ENCODE measurements at places on chromosomes 5 and 9. TPM values are rescaled to one million over a fixed set of nuclear protein-coding genes. Genes with fewer than 3 reads are reported as not detected.
A peak's percentile ranks its signal among the peaks of the same experiment; 100 is the strongest.

GRCh38 chr5:138109463-138110265 lies 25.8 kb downstream of the WNT8A start:
- DNase-seq = no peak

DNA sequence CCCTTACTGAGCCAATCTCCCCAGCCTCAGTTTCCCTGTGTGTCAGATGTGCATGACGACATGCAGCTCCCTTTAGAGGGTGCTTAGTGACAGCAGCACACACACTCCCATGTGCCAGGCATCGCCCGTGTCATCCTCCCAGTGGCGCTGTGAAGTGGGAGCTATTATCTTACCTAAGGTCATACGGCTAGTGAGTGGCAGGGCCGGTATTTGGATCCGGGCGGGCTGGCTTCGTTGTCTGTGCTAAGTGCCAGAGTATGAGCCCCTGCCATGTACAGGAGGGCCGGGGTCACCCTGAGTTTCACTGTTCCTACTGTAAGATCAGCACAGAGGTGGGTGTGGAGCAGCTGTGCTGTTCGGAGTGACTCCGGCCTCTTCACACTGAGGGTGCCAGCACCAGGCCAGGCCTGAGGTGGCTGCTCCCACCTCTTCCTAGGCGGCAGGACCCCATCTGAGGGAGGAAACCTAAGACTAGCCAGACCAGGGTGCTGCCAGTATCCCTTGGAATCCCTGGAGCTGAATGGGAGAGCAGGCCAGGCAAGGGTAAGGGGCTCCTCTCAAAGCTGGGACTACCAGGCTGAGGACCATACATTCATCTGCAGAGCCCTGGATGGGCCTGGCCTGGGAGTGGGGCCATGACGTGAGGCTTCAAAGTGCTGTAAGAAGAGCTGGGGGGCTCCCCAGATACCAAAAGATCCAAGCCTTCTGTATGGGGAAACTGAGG lies 22.5 kb downstream of the AQP7 start:
- DNase-seq = peak; percentile 78

GRCh38 chr5:146088098-146088497 lies 17.3 kb downstream of the PLAC8L1 start:
- DNase-seq = no peak

DNA sequence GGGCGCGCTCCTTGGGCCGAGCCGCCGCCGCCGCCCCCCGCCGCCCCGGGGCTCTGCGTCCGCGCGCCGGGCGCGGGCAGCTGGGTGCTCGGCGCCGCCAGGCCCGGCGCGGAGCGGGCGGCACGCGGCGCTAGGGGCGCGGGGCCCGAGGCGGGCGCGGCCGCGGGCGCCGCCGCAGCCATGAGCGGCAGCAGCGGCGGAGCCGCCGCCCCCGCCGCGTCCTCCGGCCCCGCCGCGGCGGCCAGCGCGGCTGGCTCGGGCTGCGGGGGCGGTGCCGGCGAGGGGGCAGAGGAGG lies 351 bp downstream of the TRIO start:
- DNase-seq = no peak

DNA sequence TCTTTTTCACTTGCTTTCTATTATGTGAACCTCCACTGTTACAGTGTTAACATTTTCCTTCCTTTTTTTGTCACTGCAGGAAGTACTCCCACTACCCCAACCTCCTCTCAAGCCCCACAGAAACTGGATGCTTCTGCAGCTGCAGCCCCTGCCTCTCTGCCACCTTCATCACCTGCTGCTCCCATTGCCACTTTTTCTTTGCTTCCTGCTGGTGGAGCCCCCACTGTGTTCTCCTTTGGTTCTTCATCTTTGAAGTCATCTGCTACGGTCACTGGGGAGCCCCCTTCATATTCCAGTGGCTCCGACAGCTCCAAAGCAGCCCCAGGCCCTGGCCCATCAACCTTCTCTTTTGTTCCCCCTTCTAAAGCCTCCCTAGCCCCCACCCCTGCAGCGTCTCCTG lies 18.8 kb downstream of the NUP214 start:
- DNase-seq = no peak

GRCh38 chr5:31186672-31187267 lies 6.7 kb upstream of the CDH6 start:
- no peak for DNase-seq

- DNase-seq = no peak
These were observed 602 bp downstream of the RPL37 start for GRCh38 chr5:40834391-40834848.

- DNase-seq = no peak
These were observed 804 bp downstream of the MED10 start for GRCh38 chr5:6377582-6377904.

GRCh38 chr5:154190595-154191304 lies at the start of gene GALNT10:
Gene GALNT10 (plus strand): TSS chr5:154190733. CDS start chr5:154190867, 134 bp downstream.
- DNase-seq = peak; percentile 79

DNA sequence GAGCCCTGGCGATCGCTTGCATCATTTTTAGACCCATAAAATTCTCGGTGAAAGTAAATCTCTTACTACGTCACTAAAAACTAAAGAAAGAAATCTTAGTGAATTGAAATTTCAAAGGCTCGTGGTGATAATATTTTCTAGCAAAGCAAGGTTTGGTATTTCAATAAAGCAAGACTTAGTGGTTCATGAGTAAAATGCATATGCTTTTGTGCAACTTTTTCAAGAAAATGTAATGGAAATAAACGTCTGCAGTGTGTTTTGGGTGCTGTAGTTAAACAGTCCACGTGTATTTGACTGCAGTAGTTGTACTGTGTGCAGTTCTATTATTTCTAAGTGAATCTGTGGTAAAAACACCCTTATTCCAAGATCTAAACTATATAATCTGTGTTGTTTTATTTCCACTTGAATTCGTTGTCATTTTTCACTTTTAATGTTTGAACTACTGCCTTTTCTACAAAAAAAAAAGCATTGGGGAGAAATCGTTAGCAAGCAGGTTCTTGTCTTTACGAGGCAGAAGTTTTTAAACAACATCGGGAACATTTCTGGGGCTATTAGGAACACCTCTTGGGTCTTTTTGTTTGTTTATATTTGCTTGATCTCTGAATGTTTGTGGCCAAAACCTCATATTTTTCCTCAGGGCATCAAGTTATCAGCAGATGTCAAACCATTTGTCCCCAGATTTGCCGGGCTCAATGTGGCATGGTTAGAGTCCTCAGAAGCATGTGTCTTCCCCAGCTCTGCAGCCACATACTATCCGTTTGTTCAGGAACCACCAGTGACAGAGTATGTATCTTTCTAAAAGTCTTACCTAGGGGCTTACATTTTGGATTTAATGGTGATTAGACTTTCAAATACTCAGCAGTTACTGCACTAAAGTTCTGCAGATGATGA lies 960 bp downstream of the SECISBP2 start:
- no peak for DNase-seq

DNA sequence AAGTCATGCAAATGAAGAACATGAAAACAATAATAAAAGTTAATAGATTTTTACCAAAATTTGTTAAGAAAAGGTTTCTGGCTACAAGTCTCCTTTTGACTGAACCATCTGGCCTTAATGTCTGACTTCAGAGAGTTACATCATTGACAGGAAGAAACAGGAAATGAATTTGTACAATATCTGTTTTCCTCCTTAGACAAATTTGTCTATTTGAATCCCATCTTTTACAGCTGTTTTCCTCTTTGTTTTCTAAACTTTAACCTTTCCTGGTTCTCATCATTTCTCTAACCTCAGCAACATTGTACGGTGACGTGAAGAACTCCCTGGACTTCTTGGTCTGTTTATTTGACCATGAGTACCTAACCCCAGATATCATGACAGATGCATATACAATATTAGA lies 567.5 kb upstream of the RIOK2 start:
- no peak for DNase-seq

GRCh38 chr9:126016579-126017290 lies 269.6 kb downstream of the PBX3 start:
- no peak for DNase-seq

- DNase-seq = no peak
These were observed 82.4 kb downstream of the RAPGEF1 start for GRCh38 chr9:131657456-131657855.

DNA sequence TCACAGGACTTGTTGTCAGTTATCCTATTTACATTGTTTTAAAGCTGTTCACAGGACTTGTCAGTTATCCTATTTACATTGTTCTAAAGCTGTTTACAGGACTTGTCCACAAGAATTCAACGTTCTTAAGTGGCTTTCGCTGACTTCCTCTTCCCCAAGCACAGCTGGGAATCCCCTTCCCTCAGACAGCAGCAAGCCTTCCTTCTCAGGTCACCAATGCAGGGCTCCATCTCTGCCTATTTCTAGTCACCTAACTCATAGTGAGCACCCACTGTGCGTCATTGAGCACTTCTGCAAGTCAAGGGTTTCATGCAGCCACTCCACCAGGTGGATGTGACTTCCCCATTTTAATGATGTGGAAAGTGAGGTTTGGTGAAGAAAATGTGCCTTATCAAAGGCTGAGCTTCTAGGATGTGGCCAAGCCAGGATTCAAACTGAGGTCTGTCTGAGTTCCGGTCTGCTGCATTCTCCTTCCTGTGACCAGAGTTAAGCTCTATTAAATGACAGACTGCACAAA lies 109.8 kb upstream of the ZNF462 start:
- no peak for DNase-seq

DNA sequence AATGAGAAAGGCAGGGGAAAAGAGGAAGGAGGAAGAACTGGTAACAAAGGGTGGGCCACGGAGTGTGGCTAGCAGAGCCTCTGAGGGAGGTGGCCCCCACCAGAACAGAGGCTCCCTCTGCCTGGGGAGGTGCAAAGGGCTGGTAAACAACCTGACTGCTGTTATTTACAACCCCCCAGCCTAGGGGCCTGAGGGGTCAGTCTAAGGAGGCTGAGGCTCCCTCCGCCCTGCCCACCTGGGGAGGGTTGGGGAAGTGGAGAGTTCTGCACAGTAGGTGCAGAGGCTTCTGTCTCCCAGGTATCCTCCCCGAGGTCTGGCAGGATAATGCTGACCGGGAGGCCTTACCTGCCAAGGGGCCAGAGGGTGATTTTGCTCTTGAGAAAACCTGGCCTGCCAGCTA lies 35.6 kb upstream of the SMU1 start:
- DNase-seq = no peak

DNA sequence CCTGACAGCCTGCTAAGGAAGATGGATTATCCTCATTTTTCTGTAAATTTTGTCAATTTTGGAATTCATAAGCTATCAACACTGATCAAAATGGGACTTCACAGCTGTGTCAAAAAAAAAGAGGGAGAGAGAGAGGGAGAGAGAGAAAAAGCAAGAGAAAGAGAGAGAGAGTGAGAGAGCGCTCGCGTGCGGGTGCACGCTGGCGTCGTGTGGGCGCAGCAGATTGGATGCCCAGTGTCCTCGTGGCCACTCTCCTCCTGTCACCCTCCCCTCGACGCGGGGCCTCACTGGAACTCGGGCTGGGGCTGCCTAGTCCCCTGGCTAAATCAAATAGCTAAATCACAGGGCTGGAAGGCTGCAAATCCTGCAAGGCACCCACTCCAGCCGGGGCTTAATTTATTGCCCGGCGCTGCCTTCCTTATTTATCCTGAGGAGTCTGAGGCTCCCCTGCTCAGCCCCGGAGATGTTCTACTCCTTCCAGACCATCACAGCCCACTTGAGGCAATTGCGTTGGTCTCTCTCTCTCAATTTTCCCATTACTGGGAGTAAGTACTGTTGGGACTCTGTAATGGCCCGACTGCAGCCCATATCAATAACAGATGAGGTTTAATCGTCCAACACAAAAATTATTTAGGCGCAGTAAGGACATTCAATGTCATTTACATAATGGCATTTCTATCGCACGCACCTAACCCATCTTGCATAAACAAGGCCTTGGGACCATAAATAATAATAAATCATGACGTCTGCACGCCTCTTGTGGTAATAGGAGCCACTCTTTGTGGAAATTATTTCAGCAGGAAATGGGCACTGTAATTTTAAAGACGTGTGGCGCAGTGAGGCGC lies 94.2 kb downstream of the PAX5 start:
- no peak for DNase-seq

GRCh38 chr9:90074316-90074962 lies 469.6 kb downstream of the GADD45G start:
- DNase-seq = no peak

GRCh38 chr9:112218908-112219307 lies 43.8 kb upstream of the SUSD1 start:
- DNase-seq = no peak

DNA sequence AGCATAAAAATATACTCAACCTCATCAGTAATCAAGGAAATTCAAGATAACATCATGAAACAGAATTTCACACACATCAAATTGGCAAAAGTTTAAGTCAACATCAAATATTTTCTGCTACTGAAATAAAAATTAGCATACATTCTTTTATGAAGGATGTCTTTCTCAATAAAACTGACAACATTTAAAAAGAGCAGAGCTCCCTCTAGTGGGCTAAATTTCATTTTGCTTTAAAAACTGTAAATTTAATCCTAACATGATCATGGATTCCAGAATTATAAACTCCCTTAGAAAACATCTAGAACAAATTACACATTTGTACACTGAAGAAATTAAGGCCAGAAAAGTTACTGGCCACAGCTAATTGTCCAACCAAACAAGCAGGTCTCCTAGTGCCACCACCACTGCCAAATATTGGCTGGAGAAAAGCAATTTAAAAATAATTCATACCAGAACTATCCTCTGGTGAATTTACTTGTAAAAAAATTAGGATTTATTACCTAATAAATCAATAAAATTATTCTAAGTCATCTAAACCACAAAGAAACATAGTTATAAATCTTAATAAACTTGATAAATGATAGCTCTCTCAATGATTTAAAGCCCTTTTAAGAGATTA lies 31.2 kb downstream of the DEPDC1B start:
- DNase-seq = no peak

- no peak for DNase-seq
These were observed 8.5 kb downstream of the GAS1 start for GRCh38 chr9:86938780-86939179.

- DNase-seq = no peak
These were observed 126.2 kb upstream of the PCA3 start for GRCh38 chr9:76638001-76638400.

DNA sequence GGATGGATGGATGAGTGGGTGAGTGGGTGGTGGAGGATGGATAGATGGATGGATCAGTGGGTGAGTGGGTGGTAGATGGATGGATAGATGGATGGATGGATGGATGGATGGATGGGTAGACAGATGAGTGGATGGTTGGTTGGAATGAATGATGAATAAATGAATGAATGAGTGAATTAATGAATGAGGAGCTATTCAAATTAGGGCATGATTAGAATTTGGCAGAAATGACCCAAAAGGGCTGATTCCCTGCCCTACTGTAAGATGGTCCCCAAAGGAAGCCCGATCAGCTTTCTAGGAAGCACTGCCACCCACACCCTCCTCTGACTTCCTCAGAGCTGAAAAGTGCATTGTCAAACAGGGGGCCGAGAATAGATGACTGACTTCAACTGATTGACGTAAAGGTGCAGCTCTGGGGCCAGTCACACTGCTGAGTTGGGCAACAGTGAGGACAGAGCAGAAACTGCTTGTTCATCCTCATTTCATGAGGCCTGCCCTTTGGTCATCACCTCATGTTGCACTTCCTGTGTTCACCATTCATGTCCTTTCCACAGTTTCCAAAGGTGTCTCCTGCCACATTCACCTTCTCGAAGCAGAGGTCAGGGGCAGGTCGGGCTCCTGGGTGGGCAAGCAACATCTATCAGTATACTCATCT lies 34.3 kb downstream of the NIPAL4 start:
- peak; percentile 84 for DNase-seq

CD180 gene
- total RNA-seq = 0.48 TPM

AQP7 gene
- 80.4 TPM for total RNA-seq

ROR2 gene
- 0.65 TPM for total RNA-seq

OTP gene
- total RNA-seq = not detected

IFNA2 gene
- not detected for total RNA-seq

ZFR gene
- total RNA-seq = 73.8 TPM

PAM gene
- 1,080 TPM for total RNA-seq

DPM2 gene
- total RNA-seq = 14.9 TPM

CNTNAP3 gene
- total RNA-seq = 2.7 TPM

VDAC1 gene
- total RNA-seq = 429 TPM

Measured in cardiac septum (tissue), 1 donor.